ENCODE measurements at places on chromosomes 4 and X.
A peak's percentile ranks its signal among the peaks of the same experiment; 100 is the strongest.

DNA sequence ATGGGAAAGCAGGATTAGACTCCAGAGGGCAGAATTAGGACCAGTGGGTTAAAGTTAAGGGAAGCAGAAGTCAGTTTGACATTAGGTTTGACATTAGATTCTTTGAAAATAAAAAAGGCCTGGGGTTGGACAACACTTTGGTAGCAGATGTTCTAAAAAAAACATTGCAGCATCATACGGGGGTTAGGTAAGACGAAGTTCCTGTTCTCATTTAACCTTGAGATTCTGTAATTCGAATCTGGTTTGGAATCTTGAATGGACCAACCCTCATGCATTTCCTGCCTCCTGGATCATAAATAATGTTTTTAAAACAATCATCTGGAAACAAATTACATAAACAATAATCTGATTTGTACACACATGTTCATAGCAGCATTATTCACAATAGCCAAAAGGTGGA, 181.0 kb downstream of the SHROOM3 start:
- no peak for DNase-seq

GRCh38 chr4:159425737-159426305, 322.9 kb downstream of the RAPGEF2 start:
- no peak for DNase-seq

- DNase-seq = peak; percentile 9
Measured at GRCh38 chrX:71910986-71911730, 513 bp downstream of the NHSL2 start.

DNA sequence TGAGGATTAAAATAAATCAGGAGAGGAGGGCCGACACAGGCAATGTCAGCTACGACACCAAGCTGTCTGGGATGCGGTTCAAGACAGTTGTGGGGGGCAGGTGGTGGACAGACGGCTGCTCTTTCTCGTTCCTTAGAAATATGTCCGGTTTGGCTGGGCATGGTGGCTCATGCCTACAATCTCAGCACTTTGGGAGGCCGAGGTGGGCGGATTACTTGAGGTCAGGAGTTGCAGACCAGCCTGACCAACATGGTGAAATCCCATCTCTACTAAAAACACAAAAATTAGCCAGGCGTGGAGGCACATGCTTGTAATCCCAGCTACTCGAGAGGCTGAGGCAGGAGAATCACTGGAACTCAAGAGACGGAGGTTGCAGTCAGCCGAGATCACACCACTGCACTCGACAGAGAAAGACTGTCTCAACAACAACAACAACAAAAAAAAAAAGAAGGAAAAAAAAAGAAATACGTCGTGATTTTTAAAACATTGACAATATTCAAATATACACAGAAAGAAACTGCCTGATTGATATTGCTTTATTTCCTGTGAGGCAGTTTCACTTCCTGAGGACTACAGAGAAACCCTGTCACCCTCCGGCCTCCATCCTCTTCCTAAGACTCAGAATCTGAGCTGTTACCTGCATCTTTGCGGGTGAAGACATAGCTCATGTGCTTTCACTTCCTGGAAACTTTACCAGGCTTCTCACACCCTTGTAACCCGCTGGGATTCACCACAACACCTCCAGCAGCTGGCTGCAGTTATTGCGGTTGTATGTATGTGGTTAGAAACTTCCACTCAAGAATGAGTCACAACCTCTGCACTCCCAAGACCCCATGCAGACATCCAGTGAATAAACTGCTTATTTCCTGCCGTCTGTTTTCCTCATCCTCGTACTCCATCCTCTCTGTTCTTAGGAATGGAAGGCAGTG, 63.8 kb upstream of the STS start:
- peak; percentile 2 for DNase-seq

DNA sequence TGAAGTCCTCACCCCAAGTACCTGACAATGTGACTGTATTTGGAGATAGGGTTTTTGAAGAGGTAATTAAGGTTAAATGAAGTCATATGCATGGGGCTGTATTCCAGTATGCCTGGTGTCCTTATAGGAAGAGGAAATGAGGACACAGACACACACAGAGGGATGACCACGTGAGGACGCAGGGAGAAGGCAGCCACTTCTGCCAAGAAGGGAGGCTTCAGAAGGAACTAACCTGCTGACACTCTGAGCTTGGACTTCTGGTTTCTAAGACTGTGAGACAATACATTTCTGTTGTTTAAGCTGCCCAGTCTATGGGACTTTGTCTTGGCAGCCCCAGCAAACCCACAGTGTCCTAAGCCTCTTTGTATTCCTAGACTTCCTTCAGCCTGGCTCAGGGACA, 3.0 kb upstream of the SLC2A9 start:
- DNase-seq = no peak

DNA sequence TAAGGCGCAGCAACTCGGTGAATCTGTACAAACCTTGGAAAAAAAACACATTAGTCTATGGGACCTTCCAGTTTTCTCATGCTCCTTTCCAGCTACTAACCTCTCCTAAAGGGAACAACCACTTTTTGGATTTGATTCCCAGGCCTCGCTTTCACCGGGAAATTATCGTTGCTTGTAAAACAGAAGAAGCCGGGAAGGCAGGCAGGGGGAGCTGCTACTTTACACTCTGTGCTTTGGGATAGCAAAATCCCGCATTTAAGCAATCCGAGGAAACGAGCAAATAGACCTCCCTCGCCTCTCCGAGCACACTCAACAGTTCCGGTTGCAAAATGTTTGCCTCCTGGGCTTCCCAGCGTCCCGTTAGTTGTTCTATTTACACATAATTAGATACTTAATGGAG, 1.2 kb downstream of the CD38 start:
- no peak for DNase-seq

- DNase-seq = no peak
Measured at GRCh38 chrX:14013054-14013453, 16.6 kb downstream of the GEMIN8 start.

GRCh38 chr4:162878096-162878495, 288.6 kb downstream of the NAF1 start:
- DNase-seq = no peak

GRCh38 chrX:24468245-24468644, 3.2 kb downstream of the PDK3 start:
- no peak for DNase-seq

- no peak for DNase-seq
Measured at GRCh38 chr4:7209699-7210098, 17.4 kb downstream of the SORCS2 start.

- DNase-seq = no peak
Measured at GRCh38 chr4:40502934-40503333, 126.7 kb downstream of the RBM47 start.

- no peak for DNase-seq
Measured at GRCh38 chrX:136322064-136322463, 21.3 kb downstream of the ADGRG4 start.

DNA sequence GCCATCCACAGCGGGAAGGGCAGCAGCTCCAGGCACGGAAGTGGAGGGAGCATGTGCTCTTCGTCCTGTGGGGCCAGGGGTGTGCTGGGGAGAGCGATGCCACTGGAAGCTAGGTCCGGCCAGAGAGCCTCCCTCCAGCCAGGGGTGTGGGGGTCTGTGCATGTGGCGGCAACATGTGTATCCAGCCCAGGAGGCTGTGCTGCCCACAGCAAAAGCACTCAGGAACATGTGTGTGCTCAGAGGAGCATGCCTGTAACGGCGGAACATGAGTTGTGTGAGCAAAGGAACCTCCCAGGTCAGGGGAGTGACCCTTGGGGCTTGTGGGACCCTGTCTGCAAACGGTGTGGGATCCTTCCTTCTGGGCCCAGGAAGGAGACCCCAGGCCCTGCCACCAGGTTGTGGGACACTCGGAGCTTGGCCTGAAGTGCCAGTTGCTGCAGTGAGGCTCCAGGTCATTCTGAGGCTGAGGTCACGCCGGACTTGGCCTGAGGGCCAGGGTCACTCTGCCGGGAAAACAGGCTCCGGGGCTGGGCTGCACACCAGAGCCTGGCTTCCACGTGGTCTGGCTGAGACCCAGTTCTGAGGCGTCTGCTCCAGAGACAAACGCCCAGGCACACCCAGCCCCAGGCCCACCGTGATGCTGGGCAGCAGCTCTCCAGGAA, 37.2 kb downstream of the CPLX1 start:
- no peak for DNase-seq

GRCh38 chrX:125826080-125826479, 340.0 kb downstream of the DCAF12L2 start:
- no peak for DNase-seq

GRCh38 chr4:138804711-138805110, 210.9 kb upstream of the NOCT start:
- no peak for DNase-seq

DNA sequence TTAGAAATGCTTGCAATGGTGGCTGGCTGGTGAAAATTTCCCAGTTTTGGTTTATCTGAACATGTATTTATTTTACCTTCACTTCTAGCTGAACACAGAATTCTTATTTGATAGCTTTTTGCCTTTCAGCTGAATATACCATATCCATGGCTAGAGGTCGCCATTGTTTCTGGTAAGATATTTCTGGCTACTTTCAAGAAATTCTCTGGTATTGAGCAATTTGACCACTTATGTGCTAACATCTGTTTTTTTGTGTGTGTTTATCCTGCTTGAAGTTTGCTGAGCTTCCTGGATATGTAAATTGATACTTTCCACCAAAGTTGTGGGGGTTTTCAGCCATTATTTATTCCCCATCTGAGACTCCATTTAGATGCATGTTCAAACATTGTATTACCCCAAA, 75.4 kb downstream of the FBXW7 start:
- no peak for DNase-seq
